ENCODE measurements at places on chromosomes 7 and 10. TPM values are rescaled to one million over a fixed set of nuclear protein-coding genes. Genes with fewer than 3 reads are reported as not detected.

Gene CFAP58
- 0.66 TPM for total RNA-seq

Gene LRRC18
- total RNA-seq: not detected

Gene TCAF2
- 3.2 TPM for total RNA-seq

Gene FXYD4
- not detected for total RNA-seq

Gene SRGN
- 81.2 TPM for total RNA-seq

Gene ZNF438
- 12.4 TPM for total RNA-seq

Gene CPA1
- total RNA-seq: not detected

Gene SFTPA1
- total RNA-seq: not detected

Gene ASIC3
- total RNA-seq: 27.6 TPM

Gene ZNF853
- total RNA-seq: 26.2 TPM

Gene NPTX2
- total RNA-seq: 29.8 TPM

Gene INA
- total RNA-seq: 167 TPM

Gene UNC5B
- total RNA-seq: 26.4 TPM

Gene SRRM3
- total RNA-seq: 92.0 TPM

Gene AEBP1
- 32.4 TPM for total RNA-seq

Gene PHKG1
- total RNA-seq: 20.5 TPM

Gene LIPK
- not detected for total RNA-seq

Gene COL17A1
- 0.60 TPM for total RNA-seq

Gene AASS
- total RNA-seq: 20.3 TPM

Gene CCDC172
- not detected for total RNA-seq
